Dermis microvascular lymphatic vessel endothelial cell (primary cell): ENCODE measurements at places on chromosomes 2 and 18.

- no peak for DNase-seq
These were observed 97.2 kb upstream of the ACVR1C start for GRCh38 chr2:157725846-157726245.

- DNase-seq = no peak
These were observed 783.1 kb upstream of the LRRTM1 start for GRCh38 chr2:81087646-81088045.

GRCh38 chr2:7849027-7849426, 832.8 kb upstream of the ID2 start:
- no peak for DNase-seq

- peak; percentile 9 for DNase-seq
These were observed 47.5 kb downstream of the PTGR3 start for GRCh38 chr18:75161256-75162028.

GRCh38 chr2:189951791-189952535, 110.6 kb downstream of the MSTN start:
- DNase-seq = peak; percentile 63

DNA sequence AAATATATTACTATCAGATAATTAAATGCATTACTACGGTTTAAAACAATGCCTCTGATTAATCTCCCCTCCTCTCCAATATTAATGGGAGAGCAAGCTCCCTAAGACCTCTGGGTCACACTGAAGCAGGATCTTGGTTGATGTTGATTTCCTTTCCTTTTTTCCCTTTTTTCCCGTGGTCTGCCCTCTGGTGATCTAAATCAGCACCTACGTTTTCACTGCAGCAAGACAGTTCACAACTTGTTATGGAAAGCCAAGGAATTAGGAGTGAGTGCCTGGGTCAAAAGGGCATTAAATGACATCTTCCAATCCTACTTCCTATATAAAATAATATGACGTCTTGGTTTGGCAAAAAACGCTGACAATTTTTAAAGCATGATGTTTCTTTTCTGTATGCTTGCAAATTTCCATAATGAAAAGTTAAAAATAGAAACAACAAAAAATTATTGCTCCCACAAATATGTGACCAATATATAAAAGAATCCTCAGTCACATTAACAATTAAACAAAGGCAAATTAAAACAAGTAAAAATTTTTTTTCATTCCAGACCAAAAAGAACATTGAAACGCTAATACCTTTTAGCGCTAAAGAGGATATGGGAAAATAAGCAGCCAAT, 7.9 kb upstream of the CFAP36 start:
- no peak for DNase-seq

DNA sequence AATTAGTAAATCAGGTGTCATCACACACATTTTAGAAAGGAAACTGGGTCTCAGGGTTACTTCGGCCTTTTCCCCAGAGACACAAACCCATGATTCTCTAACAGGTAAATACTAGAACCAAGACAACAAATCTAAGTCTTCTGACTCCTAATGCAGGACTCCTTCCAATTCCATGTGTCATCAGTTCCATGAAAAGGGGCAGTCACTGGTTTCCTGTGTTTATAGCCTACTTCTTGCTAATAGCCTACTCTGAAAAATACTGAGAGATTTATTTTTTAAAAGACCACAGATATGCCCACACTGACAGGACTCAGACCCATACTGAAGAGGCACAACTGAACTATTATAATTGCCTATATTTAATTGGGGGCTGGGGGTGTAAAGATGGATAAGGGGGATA, 33.0 kb downstream of the RAB1A start:
- peak; percentile 64 for DNase-seq

DNA sequence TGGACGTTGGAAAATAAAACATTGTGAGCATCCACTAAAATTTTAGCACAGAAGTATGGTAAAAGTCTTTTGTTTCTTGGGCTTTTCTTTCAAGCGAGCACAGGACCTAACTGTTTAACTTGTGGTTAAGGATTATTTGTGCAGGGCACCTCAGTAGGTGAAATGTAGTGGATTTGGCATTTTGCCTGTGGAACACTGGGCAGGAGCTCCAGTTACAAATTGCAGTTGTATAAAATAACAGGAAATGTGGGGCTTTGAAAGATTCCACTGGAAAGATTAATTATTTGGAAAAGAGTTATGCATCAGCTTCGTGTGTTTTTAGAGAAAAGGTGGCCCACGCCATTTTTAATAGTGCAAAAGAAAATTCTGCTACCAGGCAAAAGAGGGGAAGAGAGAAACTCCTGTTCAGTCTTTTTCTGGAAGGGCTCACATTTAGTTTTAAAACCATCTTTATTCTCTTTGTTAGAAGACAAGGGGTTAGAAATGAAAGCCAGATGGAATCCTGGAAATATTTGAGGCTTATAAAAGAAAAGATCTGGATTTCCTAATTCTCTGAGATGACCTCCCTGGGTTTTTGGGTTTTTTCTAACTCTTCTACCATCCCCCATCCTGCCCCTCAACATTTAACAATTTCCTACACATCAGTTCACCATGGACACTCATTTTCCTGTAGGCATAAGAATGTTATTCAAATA, 144.3 kb upstream of the SERTAD2 start:
- peak; percentile 86 for DNase-seq

DNA sequence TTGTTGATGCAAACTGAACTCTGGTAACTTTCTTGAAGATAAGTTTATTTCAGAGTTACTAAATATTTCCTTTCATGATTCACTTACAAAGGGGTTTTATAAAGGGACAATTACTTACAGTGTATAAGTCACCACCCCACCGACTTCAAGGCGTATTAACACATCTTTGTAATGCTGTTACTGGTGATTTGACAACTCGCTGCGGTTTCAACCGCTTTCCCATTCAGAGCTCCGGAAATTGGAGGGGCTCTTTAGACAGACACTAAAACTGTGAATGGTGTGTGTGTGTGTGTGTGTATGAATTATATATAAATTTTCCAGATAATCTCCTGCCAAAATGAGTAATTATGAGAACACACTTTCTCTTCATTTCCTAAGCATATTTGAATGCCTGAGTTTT, 4.9 kb downstream of the TM4SF20 start:
- no peak for DNase-seq

GRCh38 chr2:17227856-17228255, 290.4 kb downstream of the RAD51AP2 start:
- no peak for DNase-seq

DNA sequence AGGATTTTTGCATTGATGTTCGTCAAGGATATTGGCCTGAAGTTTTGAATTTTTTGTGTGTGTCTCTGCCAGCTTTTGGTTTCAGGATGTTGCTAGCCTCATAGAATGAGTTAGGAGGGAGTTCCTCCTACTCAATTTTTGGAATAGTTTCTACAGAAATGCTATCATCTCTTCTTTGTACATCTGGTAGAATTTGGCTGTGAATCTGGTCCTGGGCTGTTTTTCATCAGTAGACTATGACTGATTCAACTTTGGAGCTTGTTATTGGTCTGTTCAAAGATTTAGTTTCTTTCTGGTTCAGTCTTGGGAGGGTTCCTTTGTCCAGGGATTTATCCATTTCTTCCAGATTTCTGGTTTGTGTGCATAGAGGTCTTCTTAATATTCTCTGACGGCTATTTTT, 166.7 kb downstream of the ST6GAL2 start:
- no peak for DNase-seq

DNA sequence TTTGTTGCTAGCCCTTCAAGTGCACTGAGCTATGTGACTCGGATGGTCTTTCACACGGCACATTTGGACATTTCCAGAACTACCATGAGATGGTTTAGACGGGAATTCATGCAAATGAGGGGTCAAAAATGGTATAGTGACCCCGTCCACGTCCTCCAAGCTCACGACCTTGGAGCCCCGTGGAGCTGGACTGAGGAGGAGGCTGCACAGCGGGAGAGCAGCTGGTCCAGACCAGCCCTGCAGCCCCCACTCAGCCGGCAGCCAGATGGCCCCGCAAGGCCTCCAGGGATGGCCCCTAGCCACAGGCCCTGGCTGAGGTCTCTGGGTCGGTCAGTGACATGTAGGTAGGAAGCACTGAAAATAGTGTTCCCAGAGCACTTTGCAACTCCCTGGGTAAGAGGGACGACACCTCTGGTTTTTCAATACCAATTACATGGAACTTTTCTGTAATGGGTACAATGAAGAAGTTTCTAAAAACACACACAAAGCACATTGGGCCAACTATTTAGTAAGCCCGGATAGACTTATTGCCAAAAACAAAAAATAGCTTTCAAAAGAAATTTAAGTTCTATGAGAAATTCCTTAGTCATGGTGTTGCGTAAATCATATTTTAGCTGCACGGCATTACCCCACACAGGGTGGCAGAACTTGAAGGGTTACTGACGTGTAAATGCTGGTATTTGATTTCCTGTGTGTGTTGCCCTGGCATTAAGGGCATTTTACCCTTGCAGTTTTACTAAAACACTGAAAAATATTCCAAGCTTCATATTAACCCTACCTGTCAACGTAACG, 88.8 kb downstream of the EPAS1 start:
- no peak for DNase-seq

GRCh38 chr2:111653913-111654312, 230.1 kb downstream of the ANAPC1 start:
- no peak for DNase-seq

DNA sequence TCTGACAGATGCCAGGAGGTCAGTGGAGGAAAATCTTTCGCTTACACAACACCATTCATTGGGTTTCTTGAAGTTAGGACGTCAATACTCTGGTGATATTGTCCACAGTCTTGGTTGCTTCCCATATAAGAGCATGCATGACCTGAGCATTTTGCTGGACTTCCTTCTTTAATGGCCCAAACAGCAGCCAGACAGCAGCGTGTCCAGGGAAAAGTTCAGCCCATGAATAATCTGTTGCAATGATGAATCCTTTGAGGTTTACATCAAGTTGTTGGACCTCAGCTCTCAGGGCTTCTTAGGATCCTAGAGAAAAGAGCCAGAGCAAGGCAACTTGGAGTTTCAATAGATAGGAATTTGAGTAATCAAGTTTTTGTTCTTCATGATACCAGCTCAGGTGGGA, 155.6 kb upstream of the MGAT5 start:
- DNase-seq = no peak

DNA sequence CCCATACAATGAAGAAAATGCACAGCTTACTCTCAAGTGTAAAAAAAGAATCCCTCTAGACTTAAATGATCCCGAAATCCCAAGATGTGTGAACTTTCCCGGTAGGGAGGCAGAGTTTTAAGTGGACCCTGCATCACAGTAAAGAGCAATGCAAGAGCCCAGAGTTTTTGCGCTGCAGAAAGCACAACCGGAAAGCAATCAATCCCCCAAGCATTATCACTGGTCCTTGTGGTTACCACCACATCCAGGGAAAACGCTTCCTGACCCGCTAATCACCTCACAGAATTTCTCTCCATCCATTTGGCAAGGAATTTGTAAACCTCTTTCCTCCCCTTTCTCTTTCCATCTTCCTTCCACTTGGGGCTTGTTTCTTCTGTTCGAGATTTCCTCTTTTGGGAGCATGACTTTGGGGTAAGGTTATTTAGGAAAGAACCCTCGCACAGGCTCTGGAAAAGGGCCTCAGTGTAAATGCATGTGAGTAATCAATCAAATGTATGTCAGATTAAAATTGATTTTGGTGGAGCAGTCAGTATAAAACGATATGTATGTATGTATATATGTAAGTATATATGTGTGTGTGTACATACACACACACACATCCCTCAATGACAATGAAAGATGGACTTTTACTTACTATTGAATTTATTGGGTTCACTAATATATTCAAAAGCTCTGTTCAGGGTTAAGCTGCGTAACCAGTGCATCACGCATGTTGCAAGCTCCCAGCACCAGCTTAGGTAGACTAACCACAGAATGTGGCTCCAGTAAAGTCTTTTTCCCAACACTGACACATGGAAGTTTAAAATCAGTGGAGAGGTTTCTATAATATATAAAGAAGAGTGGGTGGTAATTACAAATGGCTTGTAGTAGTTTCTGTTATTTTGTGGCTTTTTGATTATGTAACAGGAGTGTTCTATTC, 1.6 kb downstream of the PLCL1 start:
- DNase-seq = no peak

DNA sequence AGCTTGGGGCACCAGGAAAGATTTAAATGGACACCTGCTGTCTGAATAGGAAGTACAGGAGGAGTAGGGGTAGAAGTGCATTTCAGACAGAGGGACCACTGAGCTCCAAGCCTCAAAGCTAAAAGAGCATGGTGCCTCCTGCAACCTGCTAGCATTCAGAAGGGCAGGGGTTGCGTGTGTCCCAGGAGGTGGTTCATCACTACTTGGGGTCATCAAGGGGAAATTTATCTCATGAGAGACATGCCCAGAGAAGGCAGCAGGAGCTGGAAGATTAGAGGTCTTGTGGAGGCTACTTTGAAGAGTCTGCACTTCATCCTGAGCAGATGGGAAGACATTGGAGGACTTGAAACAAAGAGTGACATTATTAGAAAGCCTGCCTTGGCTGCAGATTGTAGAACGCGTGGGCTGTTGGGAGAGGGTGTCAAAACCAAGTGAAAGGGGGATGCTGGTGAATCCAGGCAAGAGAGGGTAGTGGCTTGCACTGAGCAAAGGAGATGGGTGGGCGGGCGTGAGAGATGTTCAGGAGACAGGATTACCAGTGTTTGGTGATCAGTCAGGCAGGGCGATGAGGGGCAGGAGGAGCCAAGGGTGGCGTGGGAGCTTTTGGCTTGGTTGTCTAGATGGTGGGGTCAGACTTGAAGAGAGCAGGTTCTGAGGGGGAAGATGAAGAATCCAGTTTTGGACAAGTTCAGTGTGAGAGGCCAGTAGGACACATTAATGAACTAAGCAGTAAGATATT, 154.0 kb downstream of the DYSF start:
- DNase-seq = no peak

- DNase-seq = peak; percentile 84
These were observed 25.5 kb downstream of the B4GALT6 start for GRCh38 chr18:31658670-31659575.

DNA sequence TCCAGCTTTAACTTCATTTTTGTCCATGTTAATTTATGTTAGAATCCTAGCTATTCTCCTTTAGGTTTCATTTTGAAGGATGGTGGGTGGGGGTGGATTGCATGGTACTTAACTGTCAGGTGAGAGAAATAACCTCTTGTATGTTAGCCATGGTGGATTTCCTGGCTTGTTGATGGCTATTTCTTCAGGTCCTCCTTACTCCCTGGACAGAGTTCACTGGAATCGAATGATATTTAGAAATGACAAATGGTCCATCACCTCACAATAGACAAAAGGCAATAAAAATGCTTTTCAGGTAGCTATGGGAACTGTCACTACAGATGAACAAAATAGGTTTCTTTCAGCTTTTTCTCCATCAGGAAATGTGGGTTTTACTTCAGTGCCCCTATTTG, 91.7 kb downstream of the EML6 start:
- no peak for DNase-seq

- DNase-seq = no peak
These were observed 1.5 kb downstream of the EXOC6B start for GRCh38 chr2:72824224-72824842.

DNA sequence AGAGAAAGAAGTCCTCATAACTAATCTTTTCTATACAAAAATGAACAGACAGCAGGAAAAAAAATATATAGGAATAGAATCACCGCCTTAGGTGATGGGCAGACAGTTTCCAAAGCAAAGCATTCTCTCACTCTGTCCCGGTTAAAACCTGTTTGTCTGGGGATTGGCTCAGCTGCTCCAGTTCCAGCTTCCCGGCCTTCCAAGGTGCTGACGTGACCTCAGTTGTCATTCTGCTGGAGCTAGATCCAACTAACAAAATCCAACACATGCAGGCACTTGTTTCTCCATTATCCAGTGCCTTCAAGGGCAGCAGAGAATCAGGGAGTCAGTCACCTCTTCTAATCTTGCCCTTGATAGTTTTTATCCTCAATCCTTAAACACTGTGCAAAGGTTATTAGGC, 52.8 kb downstream of the IKZF2 start:
- DNase-seq = no peak

- no peak for DNase-seq
These were observed 23.9 kb downstream of the PMAIP1 start for GRCh38 chr18:59923539-59924196.
